Hepatocyte (in vitro differentiated cells): ENCODE measurements at places on chromosomes 11 and 22. TPM values are rescaled to one million over a fixed set of nuclear protein-coding genes. Genes with fewer than 3 reads are reported as not detected.

DNA sequence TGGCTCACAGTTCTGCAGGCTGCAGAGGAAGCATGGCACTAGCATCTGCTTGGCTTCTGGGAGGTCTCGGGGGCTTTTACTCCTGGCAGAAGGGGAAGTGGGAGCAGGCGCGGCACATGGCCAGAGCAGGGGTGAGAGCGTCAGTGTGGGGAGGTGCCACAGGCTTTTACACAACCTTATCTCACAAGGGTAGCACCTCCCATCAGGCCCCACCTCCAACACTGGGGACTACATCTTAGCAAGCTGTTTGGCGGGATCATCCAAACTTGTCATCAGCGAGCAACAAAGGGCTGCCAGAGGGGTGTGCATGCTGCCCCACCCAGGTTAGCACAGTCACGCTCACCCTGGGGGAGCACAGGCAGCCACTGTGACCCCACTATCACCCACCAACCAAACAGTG lies 18.9 kb upstream of the YPEL1 start:
- H3K36me3 ChIP-seq: no peaks in the 10 kb centered on the region
- H3K4me3 ChIP-seq: no peak overlapping the region
- DNase-seq: no peak
- H3K4me1 ChIP-seq: peaks cover 14% of the 10 kb centered on the region

DNA sequence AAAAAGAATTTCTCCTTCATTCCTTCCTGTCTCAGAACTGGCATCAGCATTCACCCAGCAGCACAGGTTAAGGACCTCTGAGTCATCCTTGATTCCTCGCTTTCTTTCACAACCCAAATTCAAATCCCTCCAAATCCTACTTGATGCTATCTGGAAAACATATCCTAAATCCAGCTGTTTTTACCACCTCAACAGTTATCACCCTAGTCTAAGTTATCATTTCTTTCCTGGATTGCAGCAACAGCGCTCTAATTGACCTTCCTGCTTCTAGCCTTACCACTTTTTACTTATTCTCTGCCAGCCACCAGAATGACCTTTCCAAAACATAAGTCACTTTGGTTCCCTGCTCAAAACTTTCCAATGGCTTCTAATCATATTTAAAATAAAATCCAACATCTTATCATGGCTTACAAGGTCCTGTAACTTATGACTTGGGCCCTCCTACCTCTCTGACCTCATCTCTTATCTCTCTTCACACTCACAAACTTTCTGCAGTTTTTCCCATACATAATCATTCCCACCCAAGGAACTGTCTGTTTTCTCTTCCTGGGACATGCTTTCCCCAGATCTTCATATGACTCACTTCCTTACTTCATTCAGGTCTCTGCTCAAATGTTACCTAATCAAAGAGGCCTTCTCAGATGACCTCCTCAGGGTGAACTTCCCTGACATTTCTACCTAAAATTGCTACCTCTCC lies 119.4 kb downstream of the TTC28 start:
- H3K36me3 ChIP-seq: no peaks in the 10 kb centered on the region
- peak; percentile 36 for DNase-seq
- H3K4me3 ChIP-seq: no peak overlapping the region
- no peaks in the 10 kb centered on the region for H3K4me1 ChIP-seq

Gene KRTAP5-10
- total RNA-seq: not detected in 2 replicates

Gene MMP11
- 27.9 and 36.2 TPM in 2 replicates for total RNA-seq

Gene LRRC75B
- total RNA-seq: 16.7 and 19.5 TPM in 2 replicates

Gene B3GAT1
- 0.17 and 0.20 TPM in 2 replicates for total RNA-seq
